ENCODE measurements at places on chromosomes 5 and 9.

DNA sequence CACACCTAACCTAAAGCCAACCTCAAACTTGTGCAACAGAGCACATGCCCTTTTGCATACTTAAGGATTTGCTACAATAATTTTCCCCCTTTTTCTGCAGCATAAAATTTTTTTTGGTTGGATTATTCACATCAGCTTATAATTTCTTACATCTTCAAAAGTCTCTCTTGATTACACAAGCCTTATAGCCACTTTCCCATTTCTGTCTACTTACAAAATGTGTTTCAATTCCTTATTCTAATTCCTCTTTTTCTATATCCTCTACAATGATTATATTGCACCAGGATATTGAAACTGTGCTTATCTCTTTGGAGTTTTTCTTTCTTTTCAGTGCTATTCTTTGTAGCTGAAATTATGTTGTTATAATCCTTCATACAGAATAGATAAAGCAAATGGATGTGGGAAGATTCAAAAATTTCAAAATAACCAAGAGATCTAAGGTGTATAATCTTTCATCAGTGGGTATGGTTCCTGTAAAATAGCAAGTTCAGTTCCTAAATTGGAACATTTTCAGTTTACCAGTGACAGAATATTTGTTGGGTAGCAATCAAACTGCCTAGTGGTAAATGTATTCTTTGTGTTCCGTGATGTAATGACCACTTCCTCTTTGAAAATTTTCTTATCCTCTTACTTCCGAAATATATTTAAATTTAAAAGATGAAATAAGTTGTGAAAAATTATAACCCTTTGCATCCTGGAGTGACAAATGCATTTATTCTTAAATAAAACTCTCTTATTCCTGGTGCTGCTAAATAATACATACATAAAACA lies 386.8 kb upstream of the CHD1 start:
- DNase-seq = no peak

GRCh38 chr5:67032921-67033664 lies 163.5 kb downstream of the CD180 start:
- no peak for DNase-seq

DNA sequence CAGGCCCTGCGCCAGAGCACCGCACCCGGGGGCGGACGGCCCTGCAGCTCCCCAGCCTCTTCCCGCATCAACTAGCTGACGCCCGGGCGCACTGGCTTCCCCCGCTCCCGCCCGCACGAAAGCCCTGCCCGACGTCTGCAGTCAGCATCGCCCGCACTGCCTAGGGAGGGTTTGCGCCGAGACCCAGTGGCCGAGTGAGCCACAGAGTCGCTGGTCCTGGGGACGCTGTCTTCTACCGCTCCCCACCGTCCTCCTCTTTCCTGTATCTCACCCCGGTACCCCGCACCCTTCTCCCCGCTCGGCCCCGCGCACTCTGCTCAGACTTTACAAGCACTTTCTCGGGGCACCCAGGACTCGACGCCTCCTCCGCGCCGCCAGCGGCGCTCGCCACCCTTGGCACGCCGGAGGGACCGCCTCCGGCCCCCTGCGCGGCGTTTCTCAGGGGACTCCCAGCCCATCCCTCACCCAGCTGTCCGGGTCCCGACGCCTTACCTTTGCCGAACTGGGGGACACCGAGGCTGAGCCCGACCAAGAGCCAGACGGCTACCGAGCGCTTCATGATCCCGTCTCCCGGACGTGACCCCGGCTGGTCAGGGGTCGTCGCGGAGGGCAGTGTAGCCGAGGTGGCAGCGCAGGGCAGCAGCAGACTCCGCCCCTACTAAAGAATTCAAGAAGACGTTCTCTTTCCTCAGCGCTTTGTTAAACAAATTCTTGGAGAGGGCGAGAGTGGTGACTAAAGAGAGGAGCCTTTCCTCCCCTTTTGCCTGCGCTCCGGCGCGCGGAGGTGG lies 670 bp downstream of the EDIL3 start:
- DNase-seq = peak; percentile 70

- DNase-seq = no peak
These were observed 49.6 kb upstream of the PTGER4 start for GRCh38 chr5:40630126-40630525.

- no peak for DNase-seq
These were observed 62.1 kb downstream of the IL6ST start for GRCh38 chr5:55932700-55933099.

- DNase-seq = no peak
These were observed 32.3 kb downstream of the NTRK2 start for GRCh38 chr9:84701801-84702200.

DNA sequence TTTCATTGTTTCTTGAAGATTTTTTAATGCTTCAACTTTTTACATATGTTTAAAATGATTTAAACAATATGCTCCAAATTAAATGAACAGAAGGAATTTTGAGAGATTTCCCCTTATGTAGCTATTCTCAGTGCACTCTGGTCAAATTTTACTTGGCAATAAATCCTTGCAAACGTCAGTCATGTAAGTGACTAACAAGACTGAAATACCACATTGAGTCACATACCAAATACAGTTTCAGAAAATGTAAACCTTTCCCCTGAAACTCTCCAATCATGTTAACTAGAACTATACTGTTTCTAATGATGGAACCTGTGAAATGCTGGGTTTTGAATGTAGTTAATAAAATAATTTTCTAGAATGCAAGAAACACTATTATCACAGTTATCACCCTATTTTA lies 29.6 kb downstream of the SAR1B start:
- no peak for DNase-seq

DNA sequence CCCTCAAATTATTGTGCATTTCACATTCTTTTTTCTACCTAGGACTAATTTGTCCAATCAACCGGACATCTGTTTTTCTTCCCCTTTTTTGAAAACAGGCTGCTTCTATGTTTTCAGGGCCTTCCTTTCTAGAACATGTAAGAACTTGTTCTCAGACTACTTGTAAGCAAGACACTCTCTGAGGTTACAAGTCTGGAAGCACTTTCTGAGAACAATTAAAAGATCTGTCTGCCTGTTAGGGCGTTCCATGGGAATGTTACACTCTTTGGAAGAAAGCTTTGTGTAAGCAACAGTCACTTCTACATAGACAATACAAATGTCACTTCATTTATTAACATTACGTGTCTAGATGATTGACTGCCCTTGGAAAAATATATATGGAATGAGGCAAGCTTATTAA lies 50.9 kb upstream of the HSPB3 start:
- DNase-seq = no peak

GRCh38 chr5:176424181-176424580 lies 7.8 kb upstream of the CLTB start:
- DNase-seq = no peak

DNA sequence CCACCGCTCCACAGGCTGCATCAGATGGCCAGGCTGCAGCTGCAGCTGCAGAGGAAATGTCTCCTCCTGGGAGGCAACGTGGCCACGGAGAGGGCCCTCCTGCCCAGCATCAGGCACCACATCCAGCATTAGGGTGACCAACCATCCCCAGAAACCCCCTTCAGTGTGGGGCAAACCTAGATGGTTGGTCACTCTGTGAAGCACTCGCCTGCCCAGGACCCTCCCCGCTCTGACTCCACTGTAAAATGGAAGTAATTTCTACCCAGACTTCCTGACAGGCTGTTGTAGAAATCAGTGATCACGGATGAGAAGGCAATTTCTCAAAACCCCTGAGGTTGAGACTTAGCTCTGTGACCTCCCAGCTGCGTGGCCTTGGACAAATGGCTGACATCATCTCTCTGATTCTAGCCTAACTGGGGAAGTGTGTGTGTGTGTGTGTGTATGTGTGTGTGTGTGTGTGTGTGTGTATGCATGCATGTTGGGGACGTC lies 31.6 kb downstream of the B4GALT1 start:
- DNase-seq = no peak

GRCh38 chr9:2477755-2478154 lies 143.8 kb upstream of the VLDLR start:
- DNase-seq = peak; percentile 58

DNA sequence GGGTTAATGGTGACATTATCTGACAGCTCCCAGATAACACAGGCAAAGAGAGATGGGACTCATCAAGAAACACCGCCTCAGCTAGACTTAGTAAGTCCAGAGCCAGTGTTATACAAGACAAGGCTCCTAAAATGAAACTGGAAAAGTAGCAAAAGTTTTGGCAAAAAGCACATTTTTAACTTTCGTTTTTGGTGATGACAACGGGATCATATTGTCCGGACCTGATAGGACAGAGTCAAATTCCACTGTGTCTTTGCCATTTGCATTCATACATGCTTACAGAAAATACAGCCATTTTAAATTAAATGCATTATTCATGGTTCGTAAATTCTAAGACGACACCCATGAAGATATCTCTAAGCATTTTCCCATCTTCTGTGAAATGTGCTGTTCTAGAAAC lies 152.1 kb downstream of the CRB2 start:
- DNase-seq = no peak

- no peak for DNase-seq
These were observed 289.2 kb upstream of the PCSK5 start for GRCh38 chr9:75601280-75601679.

DNA sequence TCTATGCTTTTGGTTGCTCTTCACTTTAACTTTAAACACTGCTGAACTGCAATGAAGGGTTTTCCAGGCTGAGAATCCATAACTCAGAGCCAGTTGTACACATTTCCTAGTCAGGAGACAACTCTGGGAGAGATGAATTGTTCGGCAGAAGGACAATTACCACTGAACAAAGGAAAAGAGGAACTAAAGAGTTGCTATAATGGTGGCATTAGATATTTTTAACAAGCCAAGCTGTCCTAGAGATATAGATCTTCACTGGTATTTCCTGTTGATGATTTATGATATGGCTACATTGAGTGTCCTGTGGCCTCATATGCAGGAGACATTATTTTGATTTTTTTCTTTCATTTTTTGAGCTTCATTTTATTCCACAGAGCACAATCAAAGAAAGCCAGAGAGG lies 219.1 kb upstream of the PCSK5 start:
- no peak for DNase-seq

- DNase-seq = no peak
These were observed 658.6 kb downstream of the NR2F1-AS1 start for GRCh38 chr5:92922231-92922967.

- peak; percentile 74 for DNase-seq
These were observed 171.3 kb downstream of the SLC28A3 start for GRCh38 chr9:84169240-84169639.

GRCh38 chr5:173792781-173793547 lies 95.2 kb upstream of the CPEB4 start:
- DNase-seq = no peak

- DNase-seq = no peak
These were observed 147.4 kb downstream of the ESM1 start for GRCh38 chr5:54837981-54838380.

DNA sequence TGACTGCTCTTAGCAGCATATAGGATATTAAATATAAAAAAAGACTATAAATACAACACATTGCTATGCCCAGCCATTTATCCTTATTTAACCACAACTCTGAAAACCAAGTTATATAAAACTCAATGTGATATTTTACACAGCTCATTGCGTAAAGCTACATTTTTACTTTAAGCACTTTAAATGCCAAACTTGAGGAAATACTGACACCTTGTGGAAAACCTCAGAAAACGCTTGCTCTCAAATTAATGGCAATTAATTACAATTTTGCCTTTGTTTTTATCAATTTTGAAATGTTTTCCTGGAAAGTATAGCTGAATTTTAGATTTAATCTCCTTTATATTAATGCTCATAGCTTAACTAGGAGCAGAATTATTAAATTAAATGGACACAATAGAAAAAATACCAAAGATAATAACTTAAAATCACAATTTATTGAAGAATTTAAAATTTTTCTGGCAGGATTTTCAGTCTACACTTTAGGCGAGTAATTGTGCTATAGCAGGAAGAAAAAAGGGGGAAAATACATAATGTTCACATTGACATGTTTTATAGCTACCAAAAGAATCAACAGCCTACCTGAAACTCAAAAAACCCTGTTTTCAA lies 25.2 kb upstream of the PLAC8L1 start:
- DNase-seq = no peak

DNA sequence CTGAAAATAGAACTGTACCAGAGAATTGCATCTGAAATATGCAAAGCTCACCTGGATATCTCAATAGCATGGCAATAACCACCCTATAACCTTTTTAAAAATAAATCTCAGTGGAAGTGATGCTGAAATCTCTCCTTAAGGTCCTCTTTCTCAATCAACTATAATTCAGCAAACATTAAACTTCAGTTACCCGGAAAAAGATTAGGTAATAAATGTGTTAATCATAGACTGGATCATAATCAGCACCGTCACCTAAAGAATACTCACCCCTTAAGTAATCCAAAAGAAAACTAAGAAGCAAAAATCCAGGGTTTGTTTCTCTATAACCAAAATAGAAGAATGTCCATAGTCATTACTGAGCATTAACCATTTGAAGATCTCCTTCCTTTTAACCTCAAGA lies 44.3 kb upstream of the DENND4C start:
- no peak for DNase-seq

- DNase-seq = peak; percentile 93
These were observed 29.3 kb downstream of the PRRC2B start for GRCh38 chr9:131423171-131423581.

GRCh38 chr5:158634714-158635113 lies 465.0 kb downstream of the EBF1 start:
- DNase-seq = no peak

DNA sequence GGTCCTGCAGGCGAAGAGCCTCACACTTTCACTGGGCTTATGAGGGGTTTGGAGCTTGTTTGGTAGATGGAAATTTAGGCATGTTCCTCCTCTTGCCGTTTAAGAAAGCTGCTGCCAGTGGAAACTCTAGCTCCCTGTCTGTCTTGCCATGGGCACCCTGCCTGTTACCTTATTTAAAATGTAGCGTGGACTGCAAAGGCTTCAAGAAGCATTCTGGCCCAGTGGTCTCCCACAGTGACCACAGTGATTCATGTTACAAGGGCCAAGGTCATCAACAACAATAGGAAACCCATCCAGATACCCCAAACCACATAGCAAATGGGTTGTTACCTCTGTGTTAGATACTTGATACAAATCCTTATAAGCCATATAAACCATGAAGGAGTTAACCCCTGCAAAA lies 96.6 kb downstream of the DPYSL3 start:
- DNase-seq = no peak

- no peak for DNase-seq
These were observed 7.2 kb downstream of the HAVCR1 start for GRCh38 chr5:157051604-157052245.

GRCh38 chr5:757931-758697 lies 26.4 kb downstream of the ZDHHC11B start:
- DNase-seq = no peak

DNA sequence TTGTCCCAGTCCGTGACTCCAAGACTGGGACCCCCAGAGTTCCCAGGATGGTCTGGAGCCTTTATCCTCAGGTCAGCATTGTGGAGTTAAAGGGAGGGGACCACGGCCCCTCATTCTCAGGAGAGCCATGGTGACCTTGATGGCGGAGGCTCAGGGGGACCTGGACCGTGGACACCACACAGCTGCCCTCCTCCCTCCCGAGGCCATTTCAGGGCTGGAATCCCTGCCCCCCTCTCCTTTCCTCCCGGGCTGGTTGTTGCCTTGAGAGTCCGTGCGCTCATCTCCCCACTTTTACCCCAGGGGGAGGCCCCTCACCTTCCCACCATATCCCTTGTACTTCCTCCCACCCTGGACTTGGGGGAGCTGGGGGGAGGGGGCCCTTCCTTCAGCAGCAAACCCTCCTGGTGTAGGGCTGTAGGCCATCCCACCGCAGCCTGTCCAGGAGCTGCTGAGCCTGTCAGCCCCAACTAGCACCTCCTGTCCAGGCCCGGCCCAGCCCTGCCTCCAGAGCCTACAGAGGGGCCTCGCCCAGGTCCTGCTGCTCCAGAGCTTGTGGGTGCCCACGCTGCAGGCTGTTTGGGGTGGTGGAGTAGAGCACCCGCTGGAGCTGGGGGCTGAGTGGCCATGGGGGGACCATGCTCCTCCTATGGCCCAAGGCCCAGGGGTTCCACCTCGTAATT lies 14.3 kb upstream of the AJM1 start:
- no peak for DNase-seq

Data from Daoy (cell line).